ENCODE measurements at places on chromosomes 1 and 21.

DNA sequence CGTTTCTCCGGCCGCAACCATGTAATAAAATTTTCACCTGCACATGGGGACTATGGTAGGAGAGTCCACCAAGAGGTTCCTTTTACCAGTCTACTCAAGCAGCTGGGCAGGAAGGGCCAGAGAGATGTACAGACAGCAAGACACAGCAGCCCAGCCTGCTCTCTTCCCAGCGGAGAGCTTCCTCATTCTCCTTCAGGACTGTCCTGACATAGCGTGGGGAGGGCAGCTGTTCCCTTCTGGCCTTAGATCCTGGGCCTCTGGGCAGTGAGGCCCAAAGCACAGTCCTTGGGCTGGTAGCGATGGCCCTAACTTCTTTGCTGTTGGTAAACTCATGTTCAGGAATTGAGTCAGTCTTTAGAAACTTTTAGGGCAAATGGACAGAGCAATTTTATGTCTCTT, 89.1 kb downstream of the BCAR3 start:
- no peak for DNase-seq

DNA sequence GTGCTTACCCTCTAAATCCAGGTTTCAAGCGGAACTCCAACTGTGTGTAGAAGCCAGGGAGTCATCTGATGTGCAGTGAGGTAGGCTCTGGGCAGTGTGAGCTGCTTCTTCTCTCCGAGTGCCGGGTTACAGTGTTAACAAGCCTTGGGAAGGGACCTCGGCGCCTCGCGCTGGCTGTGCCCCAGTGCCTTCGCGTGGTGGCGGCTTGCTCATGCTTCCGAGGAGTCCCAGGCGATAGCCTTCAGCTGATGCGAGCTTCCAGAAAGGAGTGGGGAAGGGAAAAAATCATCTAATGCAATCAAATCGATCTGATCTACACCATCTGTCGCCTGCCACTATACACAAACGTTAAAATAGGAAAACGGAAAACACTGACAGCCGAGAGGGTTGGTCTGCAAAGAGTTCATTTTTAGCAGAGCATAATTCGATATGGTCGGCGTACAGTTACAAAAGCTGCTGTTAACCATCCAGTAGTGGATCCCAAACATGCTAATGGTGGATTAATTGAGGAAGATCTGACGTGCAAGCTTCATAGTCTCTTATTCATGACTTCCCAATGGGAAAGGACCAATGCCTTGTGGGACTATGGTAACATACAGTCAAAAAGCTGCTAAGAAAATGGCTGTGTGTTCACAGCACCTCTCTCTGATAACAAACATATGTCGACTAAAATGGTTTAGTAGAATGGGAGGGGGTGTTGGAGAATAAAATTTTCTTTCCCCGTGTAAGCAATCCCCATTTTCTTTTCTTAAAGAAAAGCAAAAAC, 128.7 kb upstream of the DPYD start:
- DNase-seq = no peak

GRCh38 chr1:189131576-189131975, 1346.1 kb downstream of the BRINP3 start:
- DNase-seq = no peak

DNA sequence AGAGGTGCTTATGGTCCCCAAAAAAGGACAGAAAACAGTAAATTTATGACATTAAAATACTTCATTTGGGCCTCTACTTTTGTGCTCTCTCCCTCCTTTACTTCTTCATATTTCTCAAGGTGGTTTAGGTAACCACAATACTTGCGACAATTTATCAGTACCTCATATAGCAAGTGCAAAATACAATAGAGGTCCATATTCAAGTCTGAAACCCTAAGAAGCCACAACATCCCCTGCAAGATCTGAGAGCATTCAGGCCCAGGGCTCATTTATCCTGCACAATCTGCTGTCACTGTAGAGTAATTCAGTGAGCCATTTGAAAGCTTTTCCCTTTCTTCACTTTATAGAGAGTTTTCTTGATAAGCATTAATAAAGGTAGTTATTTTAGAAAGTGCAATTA, 24.2 kb upstream of the ATP6V1G3 start:
- DNase-seq = no peak

DNA sequence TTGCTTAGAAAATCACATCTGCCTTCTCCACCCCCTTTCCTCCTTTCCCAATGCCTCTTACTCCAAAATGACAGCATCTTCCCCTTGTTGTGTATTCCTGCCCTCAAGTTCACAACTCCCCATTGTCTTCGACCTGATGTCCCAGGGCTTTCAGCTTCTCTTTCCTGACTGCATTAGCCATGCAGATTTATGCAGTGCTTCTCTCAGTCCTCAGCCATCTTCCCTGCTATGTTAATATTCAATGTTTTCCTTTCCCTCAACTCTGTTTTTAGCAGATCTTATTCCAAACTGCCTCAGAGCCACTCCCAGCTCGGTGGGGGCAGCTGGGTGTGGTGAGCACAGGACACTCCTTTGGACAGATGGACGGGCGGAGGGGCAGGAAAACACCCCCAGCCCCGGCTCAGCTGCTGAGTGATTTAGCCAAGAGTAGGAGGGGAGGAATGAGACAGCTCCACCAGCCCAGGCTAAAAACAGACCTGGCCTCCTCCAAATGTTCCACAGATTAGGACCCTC, 71.0 kb downstream of the CD2 start:
- DNase-seq = no peak

Data from activated naive CD8-positive, alpha-beta T cell treated with anti-CD3 and anti-CD28 coated beads for 36 hours (primary cell).